GF-D8 (cell line): ENCODE measurements at places on chromosomes 7 and 10.
A peak's percentile ranks its signal among the peaks of the same experiment; 100 is the strongest.

DNA sequence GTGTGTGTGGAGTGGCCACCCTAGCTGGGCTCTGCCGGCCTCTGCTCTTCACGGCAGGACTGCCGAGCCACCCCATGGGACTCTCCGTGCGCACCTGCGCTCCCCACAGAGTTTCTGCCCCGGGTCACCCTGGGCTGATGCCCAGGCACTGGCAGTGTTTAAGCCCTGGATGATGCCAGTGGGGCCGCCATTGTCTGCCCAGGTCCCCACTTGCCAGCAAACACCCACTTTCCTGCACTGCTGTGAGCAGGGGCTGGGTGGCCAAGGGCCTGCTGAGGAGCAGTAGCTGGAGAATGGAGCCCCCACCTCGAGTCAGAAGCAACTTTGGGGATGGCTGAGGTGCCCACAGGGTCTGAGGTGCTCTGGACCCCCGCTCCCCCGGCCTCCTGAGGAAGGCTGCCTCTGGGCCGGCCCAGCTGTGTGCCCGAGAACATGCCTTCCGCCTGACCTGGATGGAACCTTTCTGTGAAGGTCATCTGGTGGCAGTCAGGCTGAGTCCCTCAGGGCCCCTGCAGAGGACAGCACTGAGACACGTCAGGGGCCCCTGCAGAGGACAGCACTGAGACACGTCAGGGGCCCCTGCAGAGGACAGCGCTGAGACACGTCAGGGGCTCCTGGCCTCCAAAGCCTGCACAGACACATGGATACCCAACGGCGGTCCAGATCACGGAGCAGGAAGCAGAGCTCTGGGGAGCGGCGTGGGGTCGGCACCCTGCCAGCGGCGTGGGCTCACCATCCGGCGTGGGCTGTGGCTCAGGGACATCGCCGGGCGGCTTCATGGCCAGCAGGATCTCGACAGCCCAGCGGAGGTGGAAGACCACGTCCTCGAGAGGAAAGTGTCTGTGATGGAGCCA lies 62.0 kb downstream of the CFAP46 start:
- no peak for DNase-seq

- DNase-seq: no peak
Observed at GRCh38 chr10:52956861-52957260, 184.3 kb upstream of the MBL2 start.

DNA sequence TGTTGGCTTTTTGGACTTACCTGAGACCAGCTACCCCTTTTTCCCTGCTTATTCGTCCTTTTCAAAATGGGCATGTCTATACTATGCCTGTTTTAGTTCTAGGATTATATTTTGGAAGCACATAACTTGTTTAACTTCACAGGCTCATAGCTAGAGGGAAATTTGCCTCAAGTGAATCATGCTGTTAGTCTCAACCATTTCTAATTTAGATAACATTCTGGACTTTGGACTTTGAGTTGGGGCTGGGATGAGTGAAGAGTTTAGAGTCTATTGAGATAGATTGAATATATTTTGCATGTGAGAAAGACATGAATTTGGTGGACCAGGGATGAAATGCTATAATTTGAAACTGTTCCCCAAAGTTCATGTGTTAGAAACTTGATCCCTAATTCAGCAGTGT lies 554.6 kb upstream of the C7orf33 start:
- DNase-seq: no peak

- DNase-seq: no peak
Observed at GRCh38 chr7:14687777-14688176, 214.8 kb downstream of the DGKB start.

- DNase-seq: no peak
Observed at GRCh38 chr10:88881922-88882645, 2.0 kb downstream of the STAMBPL1 start.

DNA sequence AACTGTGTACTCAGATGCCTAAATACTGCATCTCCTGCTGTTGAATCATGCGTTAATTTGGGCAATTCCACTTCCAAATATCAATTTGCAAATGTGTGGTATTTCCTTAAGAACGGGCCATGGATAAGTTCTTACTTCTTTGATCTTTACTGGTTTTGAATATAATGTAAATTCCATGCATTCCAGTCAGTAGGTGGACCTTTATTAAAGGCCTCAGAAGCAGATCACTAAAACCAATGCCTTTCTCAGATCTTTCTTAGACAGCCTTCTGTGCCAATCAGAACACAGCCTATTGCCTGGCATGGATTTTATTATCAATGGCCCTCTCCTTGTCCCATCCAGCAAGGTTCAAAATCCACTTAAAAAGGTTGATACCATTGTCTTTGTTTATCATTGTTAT lies 21.5 kb upstream of the POM121L12 start:
- DNase-seq: no peak

DNA sequence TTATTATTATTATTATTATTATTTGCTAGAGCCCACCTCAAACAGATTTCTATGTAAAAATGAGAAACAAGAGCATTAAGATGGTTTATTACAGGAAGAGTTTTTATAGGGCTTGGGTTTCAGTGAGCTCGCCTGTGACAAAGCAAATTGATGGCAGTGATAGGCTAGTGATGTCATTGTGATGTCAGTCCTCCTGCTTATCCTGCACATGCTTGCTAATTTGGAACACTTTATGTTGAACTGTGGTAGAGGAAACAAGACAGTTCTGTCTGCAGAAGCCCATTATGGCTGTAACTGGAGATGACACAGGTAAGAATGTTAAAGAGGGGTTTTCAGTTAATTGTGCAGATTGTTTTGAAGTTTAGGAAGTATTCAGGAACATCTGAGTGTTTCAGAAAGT lies 68.3 kb downstream of the CREM start:
- DNase-seq: peak; percentile 13

- no peak for DNase-seq
Observed at GRCh38 chr7:155789001-155789725, 23.1 kb downstream of the SHH start.

- no peak for DNase-seq
Observed at GRCh38 chr10:110174201-110174600, 33.2 kb upstream of the MXI1 start.

DNA sequence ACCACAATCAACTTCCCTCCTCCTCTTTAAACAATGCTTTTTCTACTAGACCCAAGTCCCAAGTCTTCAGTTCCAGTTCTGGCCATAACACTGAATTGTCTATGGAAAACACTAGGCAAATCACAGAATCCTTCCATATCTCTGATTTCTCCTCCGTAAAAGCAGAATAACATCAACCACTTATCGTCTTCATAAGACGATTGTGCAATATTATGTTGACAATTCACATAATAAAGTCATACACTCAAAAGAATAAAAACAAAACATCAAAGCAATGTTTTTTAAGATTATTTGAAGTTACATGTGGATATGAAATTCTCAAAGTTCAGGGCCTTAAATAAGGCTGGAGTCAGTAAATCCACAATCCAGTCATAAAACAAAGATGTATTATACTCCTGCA lies 84.4 kb downstream of the MTERF1 start:
- no peak for DNase-seq

DNA sequence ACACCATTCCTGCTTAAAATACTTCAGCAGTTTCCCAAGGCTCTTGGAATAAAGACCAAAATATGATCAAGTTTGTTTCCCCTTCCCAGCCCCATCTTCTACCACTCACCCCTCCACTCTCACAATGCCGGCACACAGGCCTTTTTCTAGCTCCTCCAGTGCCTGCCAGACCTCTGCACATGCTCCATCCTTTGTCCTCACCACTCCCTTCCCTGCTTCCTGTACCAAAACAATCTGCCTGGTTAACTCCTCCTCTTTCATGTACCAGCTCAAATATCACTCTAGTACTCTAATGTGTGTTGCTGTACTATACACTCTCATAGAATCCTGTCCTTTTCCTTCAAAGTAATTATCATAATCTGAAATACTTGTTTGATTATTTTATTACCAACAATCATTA lies 19.4 kb downstream of the SCRN1 start:
- DNase-seq: no peak

GRCh38 chr7:35286986-35287385 lies 33.1 kb upstream of the TBX20 start:
- no peak for DNase-seq

DNA sequence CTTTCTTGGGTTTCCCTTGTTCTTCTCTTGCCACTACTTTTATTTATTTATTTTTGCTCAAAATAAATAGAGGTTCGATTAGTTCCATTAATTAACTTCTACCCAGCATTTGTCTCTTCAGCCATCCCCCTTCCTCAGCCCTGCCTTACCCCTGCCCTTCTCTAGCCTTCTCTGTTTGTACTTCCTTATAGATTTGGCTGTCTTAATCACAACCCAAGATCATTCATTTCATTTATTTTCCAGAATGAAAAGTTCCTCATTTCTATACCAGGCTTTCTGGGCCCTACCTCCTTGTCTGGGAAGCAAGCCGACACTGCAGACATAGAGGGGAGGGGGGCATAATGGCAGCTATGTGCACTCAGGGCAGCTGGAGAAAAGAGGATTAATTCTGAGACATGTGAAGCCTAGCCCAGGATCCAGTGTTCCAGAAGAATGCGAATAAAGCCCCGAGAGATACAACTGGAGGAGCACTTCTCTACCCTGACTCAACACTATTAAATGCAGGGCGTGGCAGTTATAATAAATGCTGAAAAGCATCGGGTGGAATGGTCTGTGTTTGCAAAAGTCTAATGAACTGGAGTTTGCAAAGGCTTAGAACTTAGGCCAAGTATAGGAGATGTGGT lies 6.4 kb upstream of the PDCD4 start:
- no peak for DNase-seq

DNA sequence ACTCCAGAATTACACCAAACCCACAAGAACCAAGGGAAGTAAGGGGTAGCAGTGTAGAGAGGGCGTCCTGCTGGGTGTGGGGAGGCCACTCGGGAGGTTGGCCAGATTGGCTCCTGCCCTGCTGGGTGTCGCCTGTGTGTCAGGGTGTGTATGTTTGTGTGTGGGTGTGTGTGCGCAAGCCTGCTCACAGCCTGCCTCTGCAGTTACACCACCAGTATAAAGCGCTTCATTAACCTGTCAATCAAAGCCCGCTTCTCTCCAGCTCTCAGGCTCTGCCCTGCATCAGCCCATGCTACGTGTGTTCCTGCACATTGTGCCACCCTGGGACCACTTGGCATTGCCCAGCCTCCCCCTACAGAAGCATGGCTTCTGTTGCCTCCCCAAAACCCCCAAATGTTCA lies 83.3 kb upstream of the PAX2 start:
- no peak for DNase-seq

DNA sequence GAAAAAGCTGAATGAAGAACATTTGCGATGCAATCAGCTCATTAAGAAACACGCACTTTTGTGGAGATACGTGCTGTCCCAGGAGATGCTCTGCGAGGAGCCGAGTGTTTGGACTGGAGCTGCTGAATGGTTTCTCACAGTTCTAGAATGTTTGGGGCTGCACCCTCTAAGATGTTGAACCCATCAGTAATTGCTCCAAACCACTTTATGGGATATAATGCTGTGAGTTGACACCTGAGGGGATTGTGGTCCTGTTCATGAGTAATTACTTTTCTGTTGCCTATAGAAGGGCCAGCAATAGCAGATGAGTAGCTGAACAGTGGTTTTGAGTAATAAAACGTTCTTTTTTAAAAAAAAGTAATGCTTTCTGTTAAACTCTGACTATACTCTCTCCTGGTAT lies 63.1 kb downstream of the IKZF1 start:
- no peak for DNase-seq

- no peak for DNase-seq
Observed at GRCh38 chr7:42210333-42210732, 26.7 kb downstream of the GLI3 start.

DNA sequence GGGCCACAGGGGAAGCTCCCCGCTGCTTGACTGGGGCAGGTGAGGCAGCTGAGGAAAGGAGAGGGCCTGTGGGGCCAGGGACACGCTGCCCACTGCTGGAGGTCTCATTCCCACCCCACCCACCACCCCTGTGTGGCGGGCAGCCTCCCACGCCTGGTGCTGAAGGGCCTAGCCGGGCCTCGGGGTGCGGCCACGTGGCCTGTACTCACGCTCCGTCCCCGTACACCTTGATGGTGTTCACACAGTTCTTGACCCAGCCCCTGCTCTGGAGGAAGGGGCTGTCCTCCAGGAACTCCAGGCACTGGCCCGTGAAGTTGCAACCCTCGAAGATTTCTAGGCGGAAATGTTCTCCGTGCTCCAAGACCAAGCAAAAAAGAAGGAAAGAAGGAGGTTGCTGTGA lies 4.0 kb downstream of the CRYGN start:
- DNase-seq: no peak

DNA sequence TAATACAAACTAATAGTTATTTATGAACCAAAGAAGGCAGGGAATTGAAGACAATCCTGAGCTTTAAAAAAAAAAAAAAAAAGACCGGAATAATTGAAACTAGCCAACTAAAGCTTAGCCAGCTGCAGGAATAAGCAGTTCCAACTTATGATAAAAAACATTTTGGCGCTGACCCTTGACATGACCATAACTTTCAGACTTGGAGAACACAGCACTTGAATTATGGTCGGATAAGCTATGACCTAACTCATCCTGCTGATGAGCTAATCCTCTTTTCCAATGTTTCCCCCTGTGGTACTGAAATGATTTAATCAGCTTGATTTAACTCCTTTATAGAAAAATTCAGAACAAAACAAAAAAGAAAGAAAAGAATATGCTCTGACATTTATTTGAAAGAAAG lies 181.8 kb downstream of the DGKB start:
- DNase-seq: no peak
